Effector CD8-positive, alpha-beta T cell (primary cell): ENCODE measurements at places on chromosomes 5 and 9.

GRCh38 chr9:38058452-38059232, 10.4 kb downstream of the SHB start:
- no peak for DNase-seq

- DNase-seq: no peak
These were observed 41.6 kb upstream of the VDAC1 start for GRCh38 chr5:134046330-134046729.

GRCh38 chr5:90875456-90875855, 316.9 kb downstream of the ADGRV1 start:
- no peak for DNase-seq

GRCh38 chr5:123448743-123449142, 25.5 kb upstream of the CEP120 start:
- DNase-seq: no peak

DNA sequence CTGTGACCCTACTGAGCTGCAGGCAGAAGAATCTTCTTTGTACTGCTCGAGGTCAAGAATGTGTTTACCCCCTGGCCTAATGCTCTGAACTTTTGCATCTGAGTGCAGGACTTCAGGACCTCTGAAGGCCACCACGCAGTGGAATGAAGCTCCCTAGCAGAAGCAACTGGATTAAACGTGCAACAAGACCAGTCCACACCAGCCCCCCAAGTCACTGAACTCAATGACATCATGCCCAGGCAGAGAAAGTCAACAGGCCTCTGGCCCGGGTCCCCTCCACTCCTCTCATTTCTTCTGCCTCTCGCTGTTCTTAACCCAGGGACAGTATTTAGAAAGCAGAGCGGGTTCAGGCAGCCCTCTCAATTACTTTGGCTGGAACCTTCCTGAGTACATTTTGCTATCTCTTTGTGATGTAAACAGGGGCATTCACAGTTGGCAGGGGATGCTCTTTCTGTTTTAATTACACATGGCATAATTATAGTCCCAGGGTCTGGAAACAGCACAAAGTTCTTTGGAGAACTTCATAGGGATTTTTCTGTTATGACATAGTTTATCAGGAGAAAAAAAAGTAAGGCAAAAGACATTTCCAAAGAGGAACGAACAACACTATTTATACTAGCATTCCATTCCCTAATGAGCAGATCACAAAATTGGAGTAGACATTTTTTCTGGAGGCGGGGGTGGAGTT, 108.2 kb upstream of the SPATA31D4 start:
- DNase-seq: no peak

GRCh38 chr9:105233873-105234272, 10.6 kb upstream of the SLC44A1 start:
- DNase-seq: no peak

DNA sequence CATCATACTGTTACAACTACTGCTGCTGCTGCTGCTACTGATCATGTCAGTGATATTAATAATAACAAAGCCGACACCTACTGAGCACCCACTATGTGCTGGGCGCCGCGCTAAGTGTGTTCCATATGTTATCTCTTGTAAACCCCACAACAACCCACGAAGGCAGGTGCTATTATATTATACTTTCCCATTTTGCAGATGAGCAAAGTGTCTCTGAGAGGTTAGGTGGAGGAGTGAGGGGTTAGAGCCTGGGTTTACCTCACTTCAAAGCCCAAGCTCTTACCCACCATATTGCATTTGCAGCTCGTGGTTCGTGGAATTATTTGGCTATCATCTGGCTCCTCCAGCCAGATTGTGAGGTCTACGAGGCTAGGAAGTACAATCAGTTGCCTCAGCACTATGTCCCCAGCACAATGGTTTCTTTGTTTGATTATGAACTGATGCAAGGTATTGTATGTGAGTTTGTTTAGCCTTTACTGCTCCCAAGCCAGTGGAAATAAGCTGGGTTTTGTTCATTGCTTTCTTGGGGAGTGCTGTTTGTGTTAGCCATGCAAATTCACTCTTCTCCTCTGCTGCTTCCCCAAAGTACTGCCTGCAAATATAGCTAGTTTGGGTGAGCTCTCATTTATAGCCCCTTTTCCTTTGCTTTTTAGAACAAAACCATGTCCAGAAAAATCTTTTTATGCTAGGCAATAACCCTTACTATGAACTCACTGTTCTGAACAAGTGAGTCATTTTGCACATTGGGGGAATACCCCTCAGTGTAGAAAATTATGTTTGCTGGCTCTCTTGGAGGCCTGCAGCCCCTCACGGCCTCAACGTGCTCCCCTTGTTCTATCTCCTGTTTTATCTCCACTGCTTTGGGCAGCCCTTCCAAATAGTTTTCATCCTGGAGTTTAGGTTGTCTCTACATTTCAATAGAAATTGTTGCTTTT, 47.9 kb downstream of the ALG2 start:
- DNase-seq: no peak

GRCh38 chr5:42490831-42491230, 67.6 kb downstream of the GHR start:
- no peak for DNase-seq

DNA sequence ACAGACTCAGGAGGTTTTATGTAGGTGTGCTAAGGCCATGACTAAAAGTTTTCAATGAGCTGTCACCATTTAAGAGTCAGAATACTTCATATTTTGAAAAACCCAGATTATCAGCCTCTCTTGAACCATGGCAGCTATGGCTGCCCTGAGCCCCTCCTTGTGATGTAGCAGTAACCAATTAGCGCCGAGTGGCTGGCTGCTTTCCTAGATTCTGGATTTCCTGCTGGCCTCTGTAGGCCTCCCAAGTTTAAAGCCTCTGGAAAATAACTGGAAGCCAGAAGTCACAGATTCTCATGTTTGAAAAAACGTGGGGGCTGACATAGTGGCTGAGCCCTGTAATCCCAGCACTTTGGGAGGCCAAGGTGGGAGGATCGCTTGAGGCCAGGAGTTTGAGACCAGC, 25.5 kb downstream of the DAB2IP start:
- no peak for DNase-seq

DNA sequence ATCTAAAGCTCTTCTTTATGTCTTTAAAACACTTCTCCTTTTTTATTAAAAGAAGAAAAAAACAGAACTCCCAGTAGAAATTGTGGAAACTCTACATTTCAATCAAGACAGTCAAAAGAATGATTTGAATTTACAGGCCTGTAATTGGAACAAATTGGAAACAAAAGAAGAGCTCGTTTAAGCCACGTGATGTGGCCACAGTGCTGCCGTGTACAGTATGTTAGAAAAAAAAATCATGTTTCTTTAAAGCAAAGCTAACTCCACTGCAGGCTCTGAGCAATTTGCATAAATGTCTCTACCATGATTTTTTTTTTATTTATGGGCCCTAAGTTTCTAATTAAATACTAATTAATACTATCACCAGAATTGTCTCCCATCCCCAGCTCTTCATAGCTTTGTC, 325.6 kb downstream of the ZSWIM6 start:
- no peak for DNase-seq

DNA sequence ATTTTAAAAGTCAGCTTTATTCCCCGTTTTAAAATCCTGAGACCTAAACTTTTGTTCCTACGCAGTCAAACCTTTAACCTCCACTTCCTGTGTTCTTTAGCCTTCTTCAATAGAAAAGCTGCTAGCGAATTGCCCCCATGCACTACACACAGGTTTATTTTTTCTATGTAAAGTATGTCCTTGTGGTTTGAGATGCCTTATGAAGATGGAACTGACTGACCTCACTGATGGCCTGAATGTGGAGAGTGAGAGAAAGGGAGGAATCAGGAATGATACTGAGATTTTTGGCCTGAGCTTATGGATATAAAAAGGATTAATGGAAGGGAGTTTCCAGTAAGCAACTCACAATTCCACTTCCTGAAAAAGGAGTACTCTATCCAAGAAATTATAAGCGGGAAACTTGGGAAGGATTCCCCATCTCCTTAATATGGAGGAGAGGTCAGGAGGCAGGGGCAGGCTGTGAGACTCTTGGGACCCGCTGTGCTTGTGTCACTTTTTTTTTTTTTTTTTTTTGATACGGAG, 89.5 kb downstream of the UGCG start:
- no peak for DNase-seq

DNA sequence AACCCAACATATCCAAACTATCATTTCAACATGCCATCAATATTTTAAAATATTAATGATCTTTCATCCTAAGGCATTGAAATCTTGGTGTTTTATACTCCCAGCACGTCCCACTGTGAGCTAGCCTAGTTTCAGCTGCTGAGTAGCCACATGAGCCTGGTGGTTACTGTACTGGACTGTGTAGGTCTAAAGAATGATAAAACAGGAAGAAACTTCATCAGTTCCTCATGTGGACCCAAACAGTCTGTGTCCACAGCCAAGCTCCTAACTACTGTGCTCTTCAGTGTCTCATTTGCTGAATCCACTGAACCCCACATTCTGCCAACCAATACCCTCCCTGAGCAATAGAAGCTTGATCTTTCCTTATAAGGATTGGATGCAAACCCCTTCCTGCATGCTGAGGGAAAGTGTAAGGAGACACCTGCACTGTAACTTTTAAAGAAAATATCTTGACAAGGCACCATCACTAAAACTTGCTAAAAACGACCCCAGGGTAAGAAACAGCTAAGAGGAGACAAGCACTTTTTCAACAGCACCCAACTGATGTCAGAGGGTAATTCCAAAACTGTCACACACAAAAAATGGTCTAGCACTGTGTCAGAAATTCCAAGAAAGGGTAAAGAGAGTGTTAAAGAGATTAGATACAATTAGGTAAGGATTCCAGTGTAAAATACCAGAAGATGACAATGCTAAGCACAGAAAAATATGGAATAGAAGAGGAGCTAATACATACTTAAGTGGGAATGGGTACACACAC, 126.9 kb downstream of the SPOCK1 start:
- no peak for DNase-seq

DNA sequence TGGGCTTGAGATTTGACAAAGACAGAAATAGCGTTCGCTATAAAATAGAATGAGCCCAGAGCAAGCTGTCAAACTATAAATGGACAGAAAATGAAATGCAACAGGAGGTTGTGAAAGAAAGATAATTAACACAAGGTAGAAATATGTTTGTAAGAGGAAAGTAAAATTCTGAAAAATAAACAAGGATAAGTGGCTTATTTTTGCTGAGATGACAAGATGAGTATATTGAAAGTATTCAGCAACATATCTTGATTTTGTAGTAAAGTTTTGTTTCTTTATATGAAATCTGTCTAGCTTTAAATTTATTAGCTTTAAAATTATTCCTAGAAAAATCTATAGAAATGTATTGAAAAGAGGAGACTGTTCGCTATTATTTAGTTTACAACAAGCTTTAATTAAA, 111.9 kb upstream of the RPS23 start:
- DNase-seq: no peak

DNA sequence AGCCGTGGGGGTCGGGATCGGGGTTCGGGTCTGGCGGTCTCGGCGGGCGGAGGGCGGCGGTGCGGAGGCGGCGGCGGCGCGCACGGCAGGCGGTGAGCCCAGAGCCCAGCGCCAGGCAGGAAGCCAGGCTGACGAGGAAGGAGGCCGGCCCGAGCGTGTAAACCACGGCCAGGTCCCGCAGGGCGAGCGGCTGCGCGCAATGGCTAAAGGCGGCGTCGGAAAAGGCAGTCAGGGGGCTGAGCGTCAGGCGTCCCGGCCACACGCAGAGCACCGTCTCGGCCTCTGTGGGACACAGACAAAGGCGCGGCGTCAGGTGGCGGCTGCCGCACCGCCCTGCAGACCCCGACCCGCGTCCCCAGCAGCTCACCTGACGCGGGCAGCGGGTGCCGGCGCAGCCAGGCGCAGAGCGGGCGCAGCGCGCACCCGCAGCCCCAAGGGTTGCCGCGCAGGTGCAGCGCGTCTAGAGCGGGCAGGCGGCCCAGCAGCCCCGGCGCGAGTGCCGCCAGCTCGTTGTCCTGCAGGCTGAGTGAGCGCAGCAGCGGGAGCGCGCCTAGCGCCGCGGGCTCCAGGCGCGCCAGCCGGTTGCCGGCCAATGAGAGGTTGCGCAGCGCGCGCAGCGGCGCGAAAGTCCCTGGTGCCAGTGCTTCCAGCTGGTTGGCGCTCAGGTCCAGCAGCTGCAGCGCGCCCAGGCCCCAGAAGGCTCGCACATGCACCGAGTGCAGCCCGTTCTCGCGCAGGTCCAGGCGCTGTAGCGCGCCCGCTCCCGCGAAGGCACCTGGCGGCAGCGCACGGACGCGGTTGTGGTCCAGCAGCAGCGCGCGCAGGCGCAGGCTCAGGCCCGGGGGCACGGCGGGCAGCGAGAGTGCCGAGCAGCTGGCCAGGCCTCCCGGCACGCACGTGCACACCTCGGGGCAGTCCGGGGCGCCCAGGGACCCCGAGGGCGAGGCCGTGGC, 671 bp downstream of the LRRC26 start:
- DNase-seq: no peak
